HL-60 (cell line): ENCODE measurements at places on chromosomes 13 and 19.

- DNase-seq = no peak
Measured at GRCh38 chr19:16295057-16295456, 29.6 kb upstream of the KLF2 start.

- peak; percentile 20 for DNase-seq
Measured at GRCh38 chr19:52138278-52138982, 1.3 kb downstream of the ZNF616 start.

DNA sequence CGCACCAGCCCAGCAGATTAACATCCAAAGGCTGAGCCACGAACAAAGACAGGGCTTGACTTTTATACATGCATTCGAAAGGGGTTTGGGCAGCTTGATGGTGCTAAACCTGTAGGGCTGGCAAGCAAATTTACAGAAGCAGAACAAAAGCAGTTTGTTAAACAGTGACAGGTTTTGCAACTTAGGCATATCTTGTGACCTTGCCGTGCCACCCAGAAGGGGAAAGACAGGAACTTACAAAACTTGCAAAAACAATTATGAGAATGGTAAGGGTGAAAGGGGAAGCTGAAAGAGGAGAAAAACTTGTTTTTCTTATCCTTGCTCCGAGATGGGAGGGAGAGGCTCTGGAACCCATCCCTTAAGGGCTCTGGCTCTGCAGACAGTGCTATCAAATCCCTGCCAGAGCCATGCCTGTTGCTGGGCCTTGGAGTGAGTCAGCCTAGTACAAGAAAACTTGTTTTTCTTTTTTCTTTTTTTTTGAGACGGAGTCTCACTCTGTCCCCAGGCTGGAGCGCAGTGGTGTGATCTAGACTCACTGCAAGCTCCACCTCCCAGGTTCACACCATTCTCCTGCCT lies 1325.2 kb upstream of the PRR20A start:
- peak; percentile 47 for DNase-seq

DNA sequence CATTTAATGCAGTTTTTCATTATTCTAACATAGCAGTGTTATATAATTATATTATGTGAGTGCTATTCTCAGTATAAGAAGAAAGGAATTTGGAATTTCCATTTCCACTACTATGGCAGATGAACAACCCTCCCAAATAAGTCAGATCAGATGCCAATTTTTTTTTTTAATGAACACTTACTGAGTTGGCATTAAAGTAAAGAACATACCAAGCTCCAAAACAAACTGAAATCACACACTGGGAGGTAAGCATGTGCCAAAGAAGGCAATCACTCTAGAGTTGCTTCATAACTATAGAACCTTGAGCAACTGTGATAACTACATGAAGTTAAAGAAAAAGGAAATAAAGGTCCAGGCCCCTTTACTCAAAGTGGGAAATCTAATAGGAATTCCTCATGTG lies 90.3 kb downstream of the RNF17 start:
- no peak for DNase-seq

- DNase-seq = no peak
Measured at GRCh38 chr13:76213423-76213904, 577.3 kb downstream of the LMO7 start.

DNA sequence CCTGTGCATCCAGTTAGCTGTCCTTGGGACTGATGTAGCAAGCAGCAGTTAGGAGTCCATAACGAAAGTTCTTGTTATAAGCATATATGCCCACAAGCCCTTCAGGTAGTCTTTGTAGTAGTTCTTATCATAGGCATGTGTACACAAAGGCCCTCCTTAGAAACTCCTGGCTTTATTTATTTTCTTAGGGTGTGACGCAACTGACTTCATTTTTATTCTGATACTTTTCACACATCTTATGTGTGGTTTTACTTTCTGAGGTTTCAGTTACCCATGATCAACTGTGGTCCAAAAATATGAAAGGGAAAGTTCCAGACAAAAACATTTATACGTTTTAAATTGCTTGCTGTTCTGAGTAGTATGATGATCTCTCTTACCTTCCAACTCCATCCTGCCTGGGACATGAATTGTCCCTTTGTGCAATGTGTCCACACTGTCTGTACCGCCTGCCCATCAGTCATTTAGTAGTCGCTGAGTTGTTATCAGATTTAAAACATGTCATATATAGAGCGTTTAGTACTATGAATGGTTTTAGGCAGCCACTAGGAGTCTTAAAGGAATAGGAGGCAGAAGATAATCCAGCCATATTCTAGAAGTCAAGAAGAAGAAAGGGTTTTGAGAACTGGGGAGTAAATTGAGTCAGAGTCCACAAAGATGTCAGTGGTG lies 19.4 kb downstream of the GPC5 start:
- DNase-seq = no peak

DNA sequence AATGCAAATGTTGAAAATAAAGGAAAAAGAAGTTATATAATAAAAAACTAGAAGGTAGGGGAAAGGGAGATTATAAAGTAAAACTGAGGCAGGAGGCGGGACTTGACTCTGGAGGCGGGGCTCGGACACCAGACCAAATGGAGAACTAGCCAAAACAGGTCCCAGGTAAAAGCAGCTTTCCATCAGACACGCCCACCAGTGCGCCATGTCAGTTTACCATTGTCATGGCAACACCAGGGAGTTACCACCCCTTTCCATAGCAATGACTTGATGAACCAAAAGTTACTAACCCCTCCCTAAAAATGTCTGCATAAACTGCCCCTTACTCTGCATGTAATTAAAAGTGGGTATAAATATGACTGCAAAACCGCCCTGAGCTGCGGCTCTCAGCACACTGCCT lies 70.9 kb downstream of the PEPD start:
- DNase-seq = no peak

GRCh38 chr13:19345158-19345557 lies 163.5 kb upstream of the TUBA3C start:
- DNase-seq = no peak

DNA sequence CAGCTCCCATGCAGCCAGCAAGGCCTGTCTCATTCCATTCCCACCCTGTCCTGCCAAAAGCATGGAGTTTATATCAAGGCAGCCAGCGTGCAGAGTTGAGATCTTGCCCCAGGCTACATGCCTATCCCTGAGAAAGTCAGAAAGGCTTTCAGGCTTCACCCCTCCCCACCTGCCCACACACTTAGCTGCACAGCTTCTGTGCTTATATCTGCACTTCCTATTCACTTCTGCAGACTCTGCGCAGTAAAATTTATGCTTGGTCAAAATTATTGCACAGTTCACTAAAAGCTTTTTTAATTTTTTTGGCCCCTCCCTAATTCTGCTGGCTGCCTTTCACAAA lies 12.5 kb upstream of the ZNF675 start:
- no peak for DNase-seq

DNA sequence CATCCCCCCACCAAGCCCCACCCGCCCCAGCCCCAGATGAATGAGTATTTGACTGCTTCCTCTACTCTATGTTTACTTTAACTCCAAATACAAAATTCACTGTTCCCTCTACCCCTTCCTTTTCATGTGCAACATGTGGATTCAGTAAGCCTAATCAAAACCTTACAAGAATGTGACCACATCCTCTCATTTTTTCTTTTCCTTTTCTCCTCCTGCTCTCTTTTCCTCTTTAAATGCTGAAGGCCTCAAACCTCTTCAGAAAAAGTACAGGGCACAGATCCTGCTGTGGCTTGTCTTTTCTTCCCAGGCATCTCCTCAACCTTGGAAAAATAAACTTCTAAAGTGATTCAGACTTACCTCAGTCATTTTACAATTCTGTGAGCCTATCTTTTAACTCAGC lies 119.0 kb downstream of the MYCBP2 start:
- DNase-seq = no peak

- no peak for DNase-seq
Measured at GRCh38 chr13:75454497-75454896, 27.5 kb downstream of the TBC1D4 start.

DNA sequence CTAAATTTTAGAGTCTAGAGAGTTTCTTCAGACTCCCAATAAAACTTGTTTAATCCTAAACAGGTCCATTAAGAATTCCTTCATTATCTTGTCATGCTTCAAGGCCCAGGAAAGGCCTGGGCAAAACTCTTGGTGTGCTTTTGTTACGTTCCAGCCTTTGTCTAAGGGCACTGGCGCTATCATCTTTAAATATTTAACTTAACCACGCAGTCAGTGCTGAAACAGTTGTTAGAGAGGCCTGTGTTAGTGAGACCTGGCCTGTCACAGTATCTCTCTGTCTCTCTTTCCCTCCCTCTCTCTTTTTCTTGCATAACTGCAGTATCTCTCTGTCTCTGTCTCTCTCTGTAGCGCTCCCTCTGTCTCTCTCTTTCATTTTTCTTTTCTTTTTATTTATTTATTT lies 8.2 kb upstream of the OR1M1 start:
- no peak for DNase-seq

- DNase-seq = no peak
Measured at GRCh38 chr19:30423481-30423880, 51.3 kb downstream of the ZNF536 start.

DNA sequence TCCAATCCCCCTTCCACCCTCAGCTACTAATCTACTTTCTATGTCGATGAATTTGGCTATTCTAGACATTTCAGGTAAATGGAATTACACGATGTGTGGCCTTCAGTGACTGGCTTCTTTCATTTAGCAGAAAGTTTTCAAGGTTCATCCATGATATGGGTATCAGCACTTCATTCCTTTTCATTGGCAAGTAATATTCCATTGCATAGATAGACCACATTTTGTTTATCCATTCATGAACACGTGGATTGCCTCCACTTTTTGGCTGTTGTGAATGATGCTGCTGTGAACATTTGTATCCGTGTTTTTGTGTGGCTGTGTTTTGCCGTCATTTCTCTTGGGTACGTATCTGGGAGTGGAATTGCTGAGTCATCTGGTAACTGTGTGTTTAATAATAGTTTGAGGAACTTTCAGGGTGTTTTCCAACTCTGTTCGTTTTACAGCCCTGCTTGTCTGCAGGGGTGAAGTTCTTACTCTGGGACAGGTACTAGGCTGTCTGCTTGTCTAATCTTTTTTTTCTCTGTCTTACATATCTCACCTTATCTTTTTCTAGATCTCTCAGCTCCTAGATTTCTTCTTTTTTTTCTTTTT lies 32.5 kb downstream of the MARK4 start:
- DNase-seq = peak; percentile 32

DNA sequence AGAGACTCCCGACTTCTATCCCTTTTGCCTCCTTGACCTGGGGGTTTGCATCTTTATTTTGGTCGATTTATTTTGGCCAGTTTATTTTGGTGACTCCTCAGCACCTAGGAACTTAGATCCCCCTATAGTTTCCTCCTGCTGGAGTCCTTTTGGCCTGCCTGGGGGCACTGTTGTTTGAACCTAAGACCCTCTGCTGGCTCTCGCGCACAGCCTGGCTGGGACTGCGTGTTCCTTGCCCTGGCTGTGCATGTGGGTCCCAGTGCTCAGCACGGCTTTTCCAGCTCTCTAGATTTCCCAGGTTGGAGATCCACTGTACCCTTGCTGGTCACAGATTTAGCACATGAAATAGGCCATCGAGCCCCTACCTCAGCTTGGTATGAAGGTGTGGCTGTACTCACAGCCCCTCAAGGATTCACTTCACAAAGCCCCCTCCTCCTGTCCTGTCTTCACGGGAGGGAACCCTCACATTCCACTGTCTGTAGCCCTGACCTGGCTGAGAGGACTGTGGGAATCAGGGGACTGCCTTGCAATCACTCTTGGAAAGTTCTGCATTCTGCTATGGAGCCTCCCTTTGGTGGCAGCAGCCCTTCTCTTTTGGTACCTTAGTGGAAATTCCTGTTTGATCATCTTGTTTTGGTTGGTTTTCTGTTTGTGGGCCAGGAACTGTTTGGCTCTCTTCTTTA lies 8.3 kb downstream of the UBAC2 start:
- no peak for DNase-seq

DNA sequence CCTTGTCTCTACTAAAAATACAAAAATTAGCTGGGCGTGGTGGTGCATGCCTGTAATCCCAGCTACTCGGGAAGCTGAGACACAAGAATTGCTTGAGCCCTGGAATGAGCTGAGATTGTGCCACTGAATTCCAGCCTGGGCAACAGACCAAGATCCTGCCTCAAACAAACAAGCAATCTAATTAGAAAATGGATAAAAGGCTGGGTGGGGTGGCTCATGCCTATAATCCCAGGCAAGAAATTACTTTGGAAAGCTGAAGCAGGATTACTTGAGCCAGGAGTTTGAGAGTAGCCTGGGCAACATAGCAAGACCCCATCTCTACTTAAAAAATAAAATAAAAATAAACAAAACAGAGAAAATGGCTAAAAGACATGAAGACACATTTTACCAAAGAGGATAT lies 77.0 kb downstream of the CAB39L start:
- DNase-seq = no peak
